Activated T-helper 1 cell treated with anti-CD3 and anti-CD28 coated beads, Interleukin-2, amount 50 U/mL, for 16 hours (primary cell): ENCODE measurements at places on chromosomes 1 and 21.

- DNase-seq = no peak
Measured at GRCh38 chr21:38787461-38788274, 18.1 kb upstream of the ETS2 start.

GRCh38 chr1:57711326-57711725, 287.5 kb upstream of the DAB1 start:
- DNase-seq = no peak

DNA sequence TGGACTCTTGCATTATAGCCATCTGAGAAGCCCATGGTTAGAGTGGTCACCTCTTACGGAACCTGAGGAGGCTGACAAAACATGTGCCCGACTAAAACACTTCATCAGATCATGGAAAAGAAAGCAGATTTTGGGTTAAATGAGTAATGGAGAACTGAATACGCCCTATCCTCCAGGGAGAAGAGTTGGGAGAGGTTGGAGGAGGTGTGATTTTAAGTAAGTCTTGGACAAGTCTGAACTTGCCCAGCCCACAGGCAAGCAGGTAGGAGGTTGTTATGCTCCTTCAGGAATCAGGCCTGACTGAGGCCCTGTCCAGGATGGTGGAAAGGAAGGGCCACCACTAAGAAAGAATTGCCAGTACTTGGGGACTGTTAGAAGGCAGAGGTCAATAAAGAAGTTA, 255.8 kb downstream of the TGFB2 start:
- no peak for DNase-seq

- DNase-seq = no peak
Measured at GRCh38 chr1:160216301-160216700, 11.1 kb downstream of the PEA15 start.

- no peak for DNase-seq
Measured at GRCh38 chr1:5481889-5482288, 510.3 kb downstream of the NPHP4 start.

DNA sequence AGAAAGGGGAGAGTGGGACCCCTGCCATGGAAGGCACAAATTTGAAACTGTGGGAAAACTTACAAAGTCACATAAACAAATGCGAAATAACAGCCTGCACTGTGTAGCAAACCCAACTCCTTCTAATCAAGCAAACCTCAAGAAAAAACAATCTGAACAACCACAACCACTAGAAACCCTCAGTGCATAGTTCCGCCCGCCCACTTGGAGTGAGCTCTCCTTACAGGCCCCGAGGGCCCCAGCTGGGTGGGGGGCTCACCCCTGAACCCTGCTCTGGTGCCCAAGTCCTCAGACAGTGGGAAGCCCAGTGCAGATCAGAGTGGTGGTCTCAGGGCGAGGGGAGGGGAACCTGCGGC, 931 bp upstream of the MXRA8 start:
- DNase-seq = no peak

DNA sequence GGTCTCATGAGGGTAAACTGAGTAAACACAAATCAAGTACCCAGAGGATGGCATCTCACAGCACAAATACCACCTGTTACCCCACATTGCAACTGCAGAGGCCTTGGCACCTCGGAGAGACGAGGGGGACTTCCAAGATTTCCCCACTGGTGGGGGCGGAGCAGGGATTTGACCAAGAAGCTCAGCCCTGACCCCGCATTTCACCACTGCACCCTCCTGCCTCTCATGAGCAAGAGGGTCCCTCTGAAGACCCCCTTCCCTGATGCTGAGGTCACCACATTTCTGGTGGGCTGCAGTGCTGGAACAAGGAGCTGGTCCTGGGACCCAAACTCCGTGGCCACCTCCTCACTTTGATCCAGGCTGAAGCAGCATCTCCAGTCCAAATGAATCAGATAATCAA, 342.4 kb downstream of the NPHP4 start:
- no peak for DNase-seq

DNA sequence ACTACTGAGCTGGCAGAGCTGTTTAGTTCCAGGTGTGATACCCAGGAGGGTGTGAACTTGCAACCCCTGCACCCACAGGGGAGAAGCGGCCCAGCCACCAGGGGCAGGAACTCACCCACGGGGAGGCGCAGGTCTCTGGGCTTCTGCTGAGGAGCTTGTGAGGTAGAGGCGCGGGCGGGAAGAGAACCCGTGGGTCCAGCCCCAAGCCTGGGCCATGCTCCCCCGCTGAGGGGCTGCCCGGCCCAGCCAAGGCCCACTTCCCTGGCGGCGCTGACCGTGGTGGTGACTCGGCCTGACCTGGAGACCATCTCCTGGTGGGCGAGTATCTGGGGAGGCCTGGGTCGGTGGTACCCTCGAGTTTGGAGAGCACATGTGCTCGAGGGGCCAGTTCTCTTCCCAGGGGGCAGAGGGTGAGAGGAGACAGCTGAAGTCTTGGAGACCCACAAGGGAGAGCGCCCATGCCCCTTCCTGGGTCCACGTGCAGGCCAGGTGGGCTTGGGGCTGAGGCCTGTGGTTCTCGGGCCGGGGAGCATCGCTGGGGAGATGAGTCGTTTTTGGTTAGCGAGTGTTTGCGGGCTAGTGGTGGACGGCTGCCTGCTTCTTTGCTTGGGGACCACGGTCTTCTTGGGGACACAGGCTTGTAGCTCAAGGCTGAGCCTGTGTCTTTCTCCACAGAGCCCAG, 28.4 kb upstream of the EDN2 start:
- DNase-seq = no peak

DNA sequence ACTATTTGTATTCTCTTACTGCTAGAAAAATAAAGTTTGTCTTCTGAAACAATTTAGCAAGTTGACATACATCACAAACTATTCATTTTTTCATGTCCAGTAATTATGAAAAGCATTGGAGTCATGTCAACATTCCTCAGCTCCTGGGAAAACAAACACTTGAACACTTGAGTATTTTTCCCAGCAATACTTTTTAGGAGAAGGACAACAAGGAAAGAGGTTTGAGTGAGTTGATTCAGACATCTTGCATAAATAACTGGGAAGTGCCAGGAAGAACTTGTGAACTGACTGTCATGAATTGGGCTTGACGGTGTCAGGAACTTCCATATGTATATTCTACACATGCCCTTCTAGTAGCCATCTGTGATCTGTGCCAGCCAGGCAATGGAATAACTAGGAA, 195.6 kb downstream of the HMCN1 start:
- DNase-seq = no peak

- no peak for DNase-seq
Measured at GRCh38 chr1:119329541-119330461, 38.8 kb upstream of the HAO2 start.

DNA sequence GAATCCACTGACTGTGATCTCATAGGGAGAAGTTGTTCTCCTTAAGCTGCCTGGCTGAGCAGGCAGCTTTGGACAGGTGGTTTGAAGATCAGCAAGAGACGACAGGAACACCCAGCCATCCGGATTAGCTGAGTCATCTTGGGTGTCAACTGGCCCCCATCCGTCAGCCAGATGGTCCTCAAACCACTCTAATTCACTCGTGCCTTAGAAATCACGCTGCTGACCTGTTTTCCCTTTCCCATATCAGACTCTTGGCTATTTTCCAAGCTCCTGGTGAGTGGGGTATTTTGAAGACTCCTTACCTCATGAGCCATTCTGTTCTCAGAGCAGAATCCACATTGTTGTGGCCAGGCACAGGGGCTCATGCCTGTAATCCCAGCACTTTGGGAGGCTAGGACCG, 149.1 kb upstream of the L1TD1 start:
- DNase-seq = no peak

- DNase-seq = peak; percentile 35
Measured at GRCh38 chr1:156920233-156921052, at the start of gene LRRC71. LRRC71 (plus strand) TSS chr1:156920632; CDS start chr1:156920804, 172 bp downstream.

DNA sequence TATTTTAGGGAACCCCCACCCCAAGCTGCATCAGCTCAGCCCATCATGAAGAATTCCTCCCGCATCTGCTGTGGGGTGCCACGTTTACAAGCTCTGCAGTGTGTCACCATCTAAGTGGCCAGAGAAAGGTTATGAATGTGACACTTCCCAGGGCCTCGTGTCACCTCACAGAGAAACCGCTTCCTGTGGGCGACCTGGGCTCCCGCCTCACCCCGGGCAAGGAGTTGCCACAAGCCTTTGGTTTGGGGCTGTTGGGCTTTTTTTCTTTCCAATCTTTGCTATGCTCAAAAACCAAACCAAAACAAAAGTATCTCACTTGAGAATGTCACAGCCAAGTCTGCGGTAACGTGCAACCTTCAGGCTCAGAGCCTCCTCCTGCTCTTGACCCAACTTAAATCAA, 82.1 kb upstream of the ARHGEF16 start:
- DNase-seq = no peak

GRCh38 chr1:55428944-55429931, 214.1 kb upstream of the USP24 start:
- DNase-seq = no peak

- DNase-seq = no peak
Measured at GRCh38 chr1:32005522-32005921, 8.1 kb upstream of the KHDRBS1 start.

- no peak for DNase-seq
Measured at GRCh38 chr1:9658199-9658598, 6.7 kb downstream of the PIK3CD start.

DNA sequence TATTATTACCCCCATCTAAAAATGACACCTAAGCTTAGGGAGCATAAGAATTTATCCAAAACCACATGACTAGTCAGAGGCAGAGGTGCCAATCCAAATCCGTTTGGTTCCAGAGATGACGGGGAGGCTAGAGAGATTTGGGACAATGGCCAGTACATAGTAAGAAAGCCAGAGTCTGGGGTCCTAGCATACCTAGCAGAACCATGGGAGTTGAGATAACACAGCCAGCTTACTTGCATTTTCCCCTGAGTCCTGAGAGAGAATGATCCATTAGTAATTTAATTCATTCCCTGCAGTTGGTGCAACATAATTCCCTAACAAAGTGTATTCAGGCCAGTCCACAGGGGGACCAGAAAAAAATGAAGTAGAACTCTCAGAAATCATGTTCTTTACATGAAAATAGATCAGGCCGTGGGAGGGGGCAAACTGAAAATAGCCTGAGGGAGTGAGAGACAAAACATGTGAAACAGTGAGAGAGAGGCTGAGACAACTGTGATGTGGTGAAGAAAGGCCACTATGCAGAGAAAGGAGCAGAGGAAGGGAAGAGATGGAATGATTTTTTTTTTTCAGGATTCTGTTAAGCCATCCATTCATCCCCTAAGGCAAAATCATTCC, 243.3 kb downstream of the BRINP2 start:
- no peak for DNase-seq

DNA sequence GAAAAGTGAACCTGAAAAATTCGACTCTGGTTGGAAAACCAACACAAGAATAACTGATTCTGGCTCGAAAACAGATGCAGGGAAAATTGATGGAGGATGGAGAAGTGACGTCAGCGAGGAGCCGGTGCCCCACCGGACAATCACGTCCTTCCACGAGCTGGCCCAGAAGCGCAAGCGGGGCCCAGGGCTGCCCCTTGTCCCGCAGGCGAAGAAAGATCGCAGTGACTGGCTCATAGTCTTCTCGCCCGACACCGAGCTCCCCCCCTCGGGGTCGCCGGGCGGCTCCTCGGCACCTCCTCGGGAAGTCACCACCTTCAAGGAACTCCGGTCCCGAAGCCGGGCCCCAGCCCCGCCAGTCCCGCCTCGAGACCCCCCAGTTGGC, 1.9 kb downstream of the RUSC1 start:
- no peak for DNase-seq

GRCh38 chr1:100988121-100988520, 37.5 kb downstream of the DPH5 start:
- DNase-seq = no peak

DNA sequence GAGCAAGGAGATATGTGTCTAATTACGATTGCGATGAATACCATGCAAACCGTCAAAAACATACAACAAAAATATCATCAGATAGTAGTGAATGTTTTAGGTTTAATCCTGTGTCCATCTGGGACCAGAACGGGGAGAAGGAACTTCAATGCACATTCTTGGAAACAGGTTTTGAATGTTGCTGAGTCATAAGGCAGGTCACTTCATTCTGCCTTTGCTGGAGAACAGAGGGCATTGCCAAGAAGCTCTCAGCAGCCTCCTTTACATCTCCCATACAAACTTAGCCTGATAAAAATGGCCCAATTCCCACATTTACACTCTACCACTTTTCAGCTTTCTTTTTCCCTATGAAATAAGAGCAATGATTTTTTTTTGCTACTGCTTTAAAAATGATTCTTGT, 78.0 kb upstream of the KCNJ6 start:
- DNase-seq = no peak

DNA sequence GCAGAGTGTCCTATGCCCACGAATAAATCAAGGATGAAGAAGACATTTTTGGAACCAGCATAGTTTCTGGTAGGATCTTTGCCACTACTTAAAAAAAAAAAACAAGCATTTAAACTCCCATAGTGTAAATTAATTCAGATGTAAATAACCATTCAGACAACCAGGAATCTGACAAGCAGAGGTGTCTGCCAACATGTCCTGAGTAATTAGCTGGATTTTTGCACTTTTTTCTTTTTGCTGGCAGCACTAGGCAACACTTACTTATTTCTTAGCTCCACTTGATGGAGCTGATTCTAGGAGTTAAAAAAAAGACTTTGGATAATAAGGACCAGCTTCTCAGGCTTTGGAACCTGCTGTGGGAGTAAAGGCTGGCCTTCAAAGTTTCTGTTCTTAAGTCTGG, 27.6 kb upstream of the CNIH3 start:
- no peak for DNase-seq

GRCh38 chr1:109898842-109899241, 11.8 kb upstream of the CSF1 start:
- DNase-seq = no peak

DNA sequence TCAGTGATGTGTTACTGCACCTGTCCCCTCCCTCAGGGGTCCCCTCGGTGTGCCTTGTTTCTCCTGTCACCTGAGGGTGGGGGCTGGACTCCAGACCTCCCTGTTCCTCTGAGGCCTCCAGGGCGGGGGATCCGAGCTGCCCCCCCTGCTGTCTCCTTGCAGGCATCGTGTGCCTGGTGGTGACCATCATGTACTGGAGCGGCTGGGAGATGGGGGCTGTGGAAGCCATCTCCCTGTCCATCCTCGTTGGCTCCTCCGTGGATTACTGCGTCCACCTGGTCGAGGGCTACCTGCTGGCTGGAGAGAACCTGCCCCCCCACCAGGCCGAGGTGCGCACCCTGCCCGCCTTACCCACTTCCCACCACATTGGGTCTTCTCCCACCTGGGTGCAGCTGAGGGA, 56.4 kb downstream of the DISP3 start:
- no peak for DNase-seq

DNA sequence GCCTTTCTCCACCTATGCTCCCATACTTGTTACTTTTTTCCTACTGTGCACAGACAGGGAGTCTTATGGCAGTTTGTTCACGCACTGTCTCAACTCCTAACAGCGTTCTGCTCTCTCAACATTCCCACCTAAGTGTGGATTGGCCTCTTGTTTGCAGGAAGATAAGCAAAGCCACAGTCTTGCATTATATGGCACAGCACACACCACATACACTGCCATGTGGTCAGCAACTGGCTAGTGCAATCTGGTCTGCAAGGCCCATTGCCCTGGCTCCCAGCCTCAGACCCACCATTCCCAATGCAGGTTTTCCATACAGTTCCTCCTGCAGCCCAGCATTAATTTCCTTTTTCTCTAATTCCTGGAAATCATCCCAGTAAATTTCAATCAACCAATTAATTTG, 38.3 kb upstream of the LAMC2 start:
- DNase-seq = no peak

GRCh38 chr1:38071312-38072256, 25.0 kb upstream of the POU3F1 start:
- no peak for DNase-seq
